ENCODE measurements at places on chromosomes 11 and 22. TPM values are rescaled to one million over a fixed set of nuclear protein-coding genes. Genes with fewer than 3 reads are reported as not detected.

Gene SOX10
- 0.95 TPM for total RNA-seq

- DNase-seq: no peak
These were observed 20.5 kb upstream of the CELSR1 start for GRCh38 chr22:46557736-46558480.

DNA sequence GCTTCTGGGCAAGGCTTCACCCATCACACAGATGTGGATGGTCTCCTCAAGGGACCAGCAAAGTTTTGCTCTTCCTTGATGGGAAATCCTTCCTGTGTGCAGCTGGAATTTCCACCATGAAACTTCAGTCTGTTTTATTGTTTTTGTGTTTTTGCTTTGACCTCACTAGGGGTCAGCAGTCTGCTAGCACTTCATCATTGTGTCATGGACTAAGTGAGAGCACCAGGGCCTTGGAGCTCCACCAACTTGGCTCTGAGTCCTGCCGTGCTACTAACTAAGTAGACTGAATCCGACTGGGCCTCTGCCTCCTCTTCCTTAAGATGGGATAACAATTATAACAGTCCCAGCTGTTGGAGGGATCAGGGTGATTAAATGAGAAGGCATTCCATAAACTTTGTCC, 305.8 kb upstream of the NCAM1 start:
- no peak for DNase-seq

DNA sequence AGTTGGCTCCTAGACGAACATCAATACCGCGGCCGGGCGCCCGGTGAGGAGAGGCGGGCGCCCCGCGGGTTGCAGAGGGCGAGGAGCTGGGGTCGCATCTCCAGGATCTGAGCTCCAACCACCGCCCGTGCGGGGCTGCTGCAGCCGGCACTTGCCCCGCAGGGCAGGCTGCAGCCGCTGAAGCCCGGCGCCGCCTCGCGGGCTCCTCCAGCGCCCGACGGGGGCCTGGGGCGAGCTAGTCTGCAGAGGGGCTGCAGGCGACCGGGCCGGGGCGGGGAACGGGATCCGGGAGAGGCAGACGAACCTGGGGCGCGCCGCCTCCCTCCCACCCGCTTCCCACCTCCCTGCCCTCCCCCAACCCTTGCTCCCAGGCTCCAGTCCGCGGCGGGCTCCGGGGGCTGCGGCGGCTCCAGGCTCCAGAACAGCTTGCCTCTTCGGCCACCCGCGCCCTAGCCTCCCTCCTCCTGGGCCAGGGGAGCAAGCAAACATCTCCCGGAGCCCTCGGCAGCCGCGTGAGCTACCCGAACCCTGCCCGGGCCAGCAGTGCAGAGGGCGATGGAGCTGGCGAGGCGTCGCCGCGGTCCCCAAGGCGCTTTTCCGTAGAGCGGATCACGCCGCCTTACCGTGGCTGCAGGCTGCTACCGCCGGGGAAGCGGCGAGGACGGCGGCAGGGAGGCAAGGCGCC, 802 bp downstream of the TENM4 start:
- peak; percentile 45 for DNase-seq

DNA sequence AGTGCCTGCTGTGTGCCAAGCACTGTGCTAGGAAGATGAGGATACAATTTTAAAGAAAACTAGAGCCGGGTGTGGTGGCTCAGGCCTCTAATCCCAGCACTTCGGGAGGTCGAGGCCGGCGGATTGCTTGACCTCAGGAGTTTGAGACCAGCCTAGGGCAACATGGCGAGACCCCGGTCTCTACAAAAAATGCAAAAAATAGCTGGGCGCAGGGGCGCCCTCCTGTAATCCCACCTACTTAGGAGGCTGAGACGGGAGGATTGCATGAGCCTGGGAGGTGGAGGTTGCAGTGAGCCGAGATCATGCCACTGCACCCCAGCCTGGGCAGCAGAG, 8.3 kb downstream of the TPBGL start:
- no peak for DNase-seq

DNA sequence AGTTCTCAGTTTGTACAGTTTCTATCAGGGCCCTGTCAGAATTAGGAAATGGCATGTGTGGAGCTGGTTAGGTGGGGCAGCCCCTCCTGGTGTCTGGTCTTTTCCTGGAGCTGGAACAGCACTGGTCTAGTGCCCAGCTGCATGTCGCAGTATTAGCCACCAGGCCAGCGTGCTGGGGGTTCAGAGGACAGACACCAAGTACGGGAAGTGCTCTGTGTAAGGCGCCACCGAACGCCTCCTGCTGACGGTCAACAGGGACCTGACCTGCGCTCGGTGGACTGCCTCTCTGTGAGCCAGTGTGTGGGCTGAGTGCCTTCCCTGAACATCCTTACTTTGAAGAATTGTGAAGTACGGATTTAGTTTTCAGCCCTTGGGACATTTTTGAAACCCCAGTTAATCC, 33.9 kb downstream of the AP2A2 start:
- DNase-seq: no peak

GRCh38 chr22:20212754-20213699, 55.1 kb downstream of the RTN4R start:
- DNase-seq: no peak
